ENCODE measurements at places on chromosomes 12 and 14.

DNA sequence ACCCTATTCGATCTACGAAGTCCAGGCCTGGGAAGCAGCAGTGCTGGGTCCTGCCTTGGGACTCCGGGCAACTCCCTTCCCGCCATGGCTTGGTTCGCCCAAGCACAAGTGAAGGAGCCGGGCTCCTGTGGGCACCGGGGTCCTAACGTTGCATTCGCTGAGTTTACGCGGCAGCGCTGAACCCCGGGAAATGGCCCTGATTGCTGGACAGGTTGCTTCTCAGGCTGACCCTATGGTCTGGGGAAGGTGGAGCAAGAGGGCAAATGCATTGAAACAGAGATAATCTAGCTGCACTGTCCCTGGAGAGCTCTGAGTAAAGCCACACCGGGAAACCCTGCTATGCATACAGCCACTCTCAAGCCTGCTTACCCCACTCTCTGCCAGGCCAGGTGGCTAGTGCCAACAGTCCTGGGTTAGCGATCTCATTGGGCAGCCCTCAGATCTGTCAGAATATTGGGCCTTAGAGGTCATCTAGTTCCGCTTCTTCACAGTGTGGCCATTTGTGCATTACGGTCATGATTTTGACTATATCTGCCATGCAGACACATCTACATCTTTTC is 11.3 kb downstream of the SYNE3 start:
- DNase-seq, result no peak

DNA sequence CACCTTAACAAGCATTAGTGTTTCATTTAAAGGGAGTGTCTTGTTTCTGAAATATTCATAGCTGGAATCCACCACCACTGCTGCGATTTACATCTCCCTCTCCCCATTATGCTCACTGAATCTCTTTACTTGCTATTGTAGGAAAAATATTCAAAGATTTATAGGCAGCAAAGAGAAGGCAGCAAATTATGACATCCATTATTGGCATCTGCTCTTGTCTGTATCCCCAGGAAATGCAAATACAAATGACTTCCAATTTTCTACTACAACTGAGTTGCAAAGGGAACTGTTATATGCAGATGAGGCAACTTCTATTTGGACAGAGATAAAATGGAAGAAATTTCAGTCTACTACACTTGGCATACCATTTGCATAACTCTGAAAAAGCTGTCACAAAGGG is 88.4 kb upstream of the PRKD1 start:
- no peak for DNase-seq

DNA sequence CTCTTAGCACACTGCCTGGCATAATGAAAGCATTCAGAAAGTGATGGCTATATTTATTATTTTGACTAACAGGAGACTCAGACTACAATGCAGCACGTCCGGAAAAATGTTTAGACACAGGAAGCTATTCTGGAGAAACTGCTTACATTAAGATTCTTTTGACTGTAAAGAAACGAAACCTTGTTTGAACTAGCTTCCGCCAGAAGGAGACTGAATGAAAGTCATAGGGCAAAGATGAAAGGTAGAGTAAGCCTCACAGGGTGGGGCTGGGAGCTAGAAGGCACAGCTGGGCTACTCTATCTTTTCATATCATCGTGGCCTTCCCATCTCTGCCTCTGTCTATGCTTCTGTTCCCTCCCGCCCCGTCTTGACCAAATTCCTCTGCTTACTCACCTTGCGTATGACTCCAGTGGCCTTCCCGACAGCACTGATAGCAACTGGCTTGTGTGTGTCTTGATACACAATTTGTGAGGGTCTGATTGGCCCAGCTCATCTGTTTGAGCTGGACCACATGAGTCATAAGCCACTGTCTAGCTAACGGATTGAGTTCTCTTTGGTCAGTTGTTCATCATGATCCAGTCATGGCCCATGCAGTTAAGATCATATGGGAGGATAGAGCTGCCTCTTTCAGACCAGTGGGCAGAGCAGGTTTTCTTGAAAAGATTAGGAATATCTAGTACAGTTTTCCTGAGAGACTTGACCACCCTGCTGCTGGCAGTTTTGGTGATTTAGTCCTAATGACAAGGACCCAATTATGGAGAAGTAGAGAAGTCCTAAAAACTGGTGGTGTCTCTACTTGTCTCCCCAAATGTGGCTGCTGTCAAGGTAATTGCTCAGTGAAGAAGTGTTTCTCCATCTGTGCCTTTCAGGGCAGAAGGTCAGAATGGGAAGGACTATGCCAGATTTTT is 151.5 kb upstream of the SLC38A2 start:
- DNase-seq, result no peak

- DNase-seq, result no peak
These were observed 9.6 kb downstream of the XRCC3 start for GRCh38 chr14:103705504-103706284.

DNA sequence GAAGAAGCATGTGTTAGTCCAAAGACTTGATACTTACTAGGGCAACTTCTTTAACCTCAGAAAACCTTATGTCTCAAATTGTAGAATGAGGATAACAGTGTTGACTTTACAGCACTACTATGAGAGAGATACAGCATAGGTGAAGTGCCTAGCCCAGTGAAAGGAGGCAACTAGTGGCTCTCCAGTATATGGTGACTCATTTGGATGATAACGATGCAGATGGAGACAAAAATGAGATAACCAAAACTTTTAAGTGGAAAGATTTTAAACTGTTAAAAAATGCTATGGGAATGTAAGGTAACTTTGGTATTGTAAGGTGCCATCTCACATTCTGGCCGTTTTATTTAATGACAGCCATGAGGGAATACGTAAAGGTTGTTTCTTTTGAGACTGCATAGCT is 2.7 kb downstream of the PHC1 start:
- no peak for DNase-seq

DNA sequence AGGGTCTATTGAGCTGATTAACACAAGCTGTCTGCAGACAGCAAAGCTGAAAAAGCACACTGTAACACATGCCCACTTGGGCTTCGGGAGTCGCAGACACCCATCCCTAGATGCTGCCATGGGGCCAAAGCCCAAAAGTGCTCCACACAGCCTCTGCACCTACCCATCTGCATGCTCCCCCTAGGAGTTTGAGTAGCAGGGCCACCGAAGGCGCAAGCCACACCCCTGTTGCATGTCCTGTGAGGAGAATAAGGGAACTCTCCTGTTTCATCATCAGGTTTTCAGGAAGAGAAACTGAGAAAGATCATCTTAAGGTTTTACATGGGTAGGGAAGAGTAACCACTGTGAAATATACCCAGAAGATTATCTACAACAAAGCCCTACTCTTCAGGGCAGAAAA is 5.6 kb upstream of the ST8SIA1 start:
- DNase-seq, result no peak
